AG08395 (cell line): ENCODE measurements at places on chromosomes 13 and 19.
A peak's percentile ranks its signal among the peaks of the same experiment; 100 is the strongest.

- no peak for DNase-seq
These were observed at the start of gene TNFSF11 for GRCh38 chr13:42574011-42574410. Gene TNFSF11 (plus strand): TSS chr13:42574152. CDS start chr13:42574304, 152 bp downstream.

DNA sequence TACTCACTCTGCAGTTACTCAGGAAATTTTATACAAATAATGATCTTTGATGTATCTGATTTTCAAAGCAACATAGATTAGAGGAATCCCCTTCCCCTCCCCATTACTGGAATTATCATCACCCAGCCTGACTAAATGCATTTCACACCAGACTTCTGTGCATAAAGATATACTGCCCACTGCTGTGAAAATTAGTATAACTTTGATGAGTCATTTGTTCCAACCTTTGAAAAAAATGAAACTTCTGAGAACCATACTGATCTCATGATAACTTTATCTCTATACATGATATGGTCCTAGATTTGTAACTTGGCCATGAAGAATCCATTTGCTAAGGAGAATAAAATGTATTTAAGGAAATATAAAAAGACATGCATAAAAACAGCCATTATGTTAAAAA lies 63.9 kb downstream of the GPC6 start:
- DNase-seq = no peak

GRCh38 chr13:50417597-50417996 lies 402.4 kb downstream of the KCNRG start:
- no peak for DNase-seq

DNA sequence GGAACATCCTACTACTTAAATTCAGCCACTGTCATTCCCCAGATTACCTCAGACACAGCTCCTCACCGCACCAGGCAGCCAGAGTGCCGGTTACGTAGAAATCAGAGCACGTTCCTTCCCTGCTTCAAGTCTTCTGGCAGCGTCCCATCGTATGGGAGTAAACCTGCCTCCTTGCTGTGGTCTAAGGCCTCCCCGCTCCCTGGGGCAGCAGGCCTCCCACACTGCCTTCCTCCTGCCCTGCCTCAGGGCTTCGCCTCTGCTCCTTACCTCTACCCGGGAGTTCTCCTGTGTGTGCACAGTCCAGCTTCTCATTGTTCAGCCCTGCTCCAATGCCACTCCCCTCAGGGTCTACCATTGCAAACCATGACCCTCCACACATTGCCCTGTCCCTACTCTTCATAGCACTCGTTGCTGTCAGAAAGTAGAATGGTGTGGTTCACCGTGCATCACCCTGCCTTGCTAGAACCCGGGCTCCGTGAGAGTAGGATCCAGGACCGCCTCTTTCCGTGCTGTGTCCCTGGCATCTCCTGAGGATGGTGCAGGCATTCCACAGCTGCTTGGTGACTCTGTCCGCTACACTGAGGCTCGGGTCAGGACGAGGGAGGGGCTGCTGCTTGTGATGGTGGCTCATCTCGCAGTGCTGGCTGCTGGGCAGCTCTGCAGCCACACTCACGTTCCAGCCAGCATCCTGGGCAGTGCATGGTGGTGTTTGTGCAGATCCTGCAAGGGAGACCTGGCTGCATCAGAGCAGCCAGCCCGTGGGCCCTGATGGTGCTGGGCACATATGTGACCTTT lies 6.9 kb downstream of the POP4 start:
- DNase-seq = no peak

DNA sequence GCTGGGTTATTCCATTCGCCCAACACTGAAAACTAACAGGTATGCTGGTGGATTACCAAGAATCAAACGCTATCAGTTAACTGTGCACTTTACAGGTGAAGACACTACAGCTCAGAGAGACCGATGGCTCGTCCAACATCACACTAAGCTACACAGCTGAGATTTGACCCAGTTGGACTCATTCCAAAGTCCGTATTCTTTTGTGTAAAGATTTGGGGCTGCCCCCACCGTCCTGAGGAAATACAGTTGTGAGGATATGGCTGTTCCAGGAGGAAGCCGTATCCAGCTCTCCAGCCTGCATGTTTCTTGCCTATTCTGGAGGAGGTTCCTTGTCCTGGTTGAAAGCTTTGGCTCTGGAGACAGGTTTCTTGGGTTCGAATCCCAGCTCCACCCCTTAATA lies 4.2 kb downstream of the ZSCAN5A start:
- no peak for DNase-seq

GRCh38 chr19:50520822-50521465 lies 7.2 kb upstream of the ASPDH start:
- no peak for DNase-seq

GRCh38 chr13:20715330-20715712 lies 11.8 kb downstream of the IL17D start:
- no peak for DNase-seq

GRCh38 chr13:42981853-42982252 lies 10.2 kb downstream of the EPSTI1 start:
- DNase-seq = no peak

DNA sequence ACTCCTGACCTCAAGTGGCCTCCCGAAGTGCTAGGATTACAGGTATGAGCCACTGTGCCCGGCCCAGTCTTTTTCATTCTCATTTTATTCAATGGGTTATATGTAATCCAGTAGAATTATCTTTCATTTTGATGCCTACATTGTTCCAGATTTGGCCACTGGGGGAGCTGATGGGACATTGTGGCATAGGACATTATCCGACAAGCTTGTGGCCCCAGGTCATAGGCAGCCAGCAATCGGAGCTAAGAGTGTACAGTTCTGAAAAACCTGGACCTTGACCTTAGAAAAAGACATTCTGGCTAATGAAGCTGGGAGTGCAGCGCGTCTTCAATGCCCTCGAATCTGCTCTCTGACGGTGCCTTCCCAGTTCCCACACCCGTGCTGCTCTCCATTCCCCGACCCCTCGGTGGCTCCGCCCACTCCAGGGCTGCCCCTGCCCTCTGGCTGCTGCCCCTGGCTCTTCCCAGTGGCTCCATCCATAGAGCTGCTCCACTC lies 108.7 kb downstream of the TEX29 start:
- peak; percentile 57 for DNase-seq

DNA sequence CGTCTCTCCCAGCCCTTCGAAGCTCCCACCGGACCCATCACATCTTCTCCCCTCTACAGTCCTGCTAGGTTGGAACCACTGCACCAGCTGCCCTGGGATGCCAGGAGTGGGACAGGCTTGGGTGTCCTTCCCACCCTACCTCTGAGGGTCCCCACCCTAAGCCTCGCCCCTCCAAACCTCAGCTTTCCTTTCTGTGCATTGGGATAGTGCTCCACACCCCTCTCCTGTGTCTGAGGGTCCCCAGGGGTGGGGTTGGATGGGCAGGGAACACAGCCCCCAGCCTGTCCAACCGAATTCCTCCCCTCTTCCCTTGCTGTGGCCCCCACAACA lies 1.9 kb upstream of the BCL3 start:
- DNase-seq = no peak

DNA sequence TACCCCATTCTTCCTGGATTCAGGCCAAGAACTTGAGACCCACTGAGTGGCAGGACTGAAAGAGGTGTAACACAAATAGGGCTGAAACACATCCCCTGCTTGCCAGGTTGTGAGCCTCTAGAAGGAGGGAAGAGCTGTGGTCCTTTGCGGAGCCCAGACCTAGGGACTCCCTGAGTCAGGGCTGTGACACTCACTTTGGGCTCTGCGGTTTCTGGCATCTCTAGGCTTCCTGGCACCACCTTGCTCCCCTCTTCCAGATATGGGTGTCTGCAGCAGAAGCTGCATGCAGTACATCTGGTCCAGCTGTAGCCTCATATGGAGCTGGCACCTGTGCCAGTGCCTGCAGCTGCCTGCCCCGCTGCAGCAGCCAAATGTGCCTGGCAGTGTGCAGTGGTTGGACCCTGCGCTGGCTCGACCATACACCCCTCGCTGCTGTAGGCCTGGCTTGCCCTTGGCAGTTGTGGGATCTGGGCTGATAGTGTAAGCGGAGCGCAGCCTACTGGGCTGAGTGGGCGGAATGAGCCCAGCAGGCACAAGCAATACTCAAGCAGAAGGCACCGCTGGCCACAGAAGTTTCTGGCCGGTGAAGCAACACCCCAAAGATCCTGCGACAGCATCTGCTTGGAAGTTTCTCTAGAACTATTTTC lies 290.4 kb downstream of the SLITRK6 start:
- DNase-seq = no peak

DNA sequence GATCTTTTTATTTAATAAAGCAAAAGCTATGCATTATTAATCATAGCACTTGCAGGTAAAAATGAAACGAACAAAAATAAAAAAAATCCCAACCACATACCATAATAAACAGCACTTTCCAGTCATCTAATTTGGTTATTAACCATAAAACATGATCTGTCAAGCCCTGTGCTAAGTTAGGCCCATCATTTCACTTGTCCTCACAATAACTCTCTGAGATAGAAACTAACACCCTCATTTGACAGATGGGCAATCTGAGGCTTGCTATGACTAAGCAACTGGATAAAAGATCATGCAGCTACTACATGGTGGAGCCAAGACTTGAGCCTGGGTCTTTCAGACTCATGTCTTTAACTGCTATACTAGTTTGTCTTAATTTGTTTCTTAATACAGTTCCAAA lies 21.8 kb downstream of the PROSER1 start:
- DNase-seq = no peak

GRCh38 chr19:49851456-49852259 lies 699 bp downstream of the PTOV1 start:
- no peak for DNase-seq

DNA sequence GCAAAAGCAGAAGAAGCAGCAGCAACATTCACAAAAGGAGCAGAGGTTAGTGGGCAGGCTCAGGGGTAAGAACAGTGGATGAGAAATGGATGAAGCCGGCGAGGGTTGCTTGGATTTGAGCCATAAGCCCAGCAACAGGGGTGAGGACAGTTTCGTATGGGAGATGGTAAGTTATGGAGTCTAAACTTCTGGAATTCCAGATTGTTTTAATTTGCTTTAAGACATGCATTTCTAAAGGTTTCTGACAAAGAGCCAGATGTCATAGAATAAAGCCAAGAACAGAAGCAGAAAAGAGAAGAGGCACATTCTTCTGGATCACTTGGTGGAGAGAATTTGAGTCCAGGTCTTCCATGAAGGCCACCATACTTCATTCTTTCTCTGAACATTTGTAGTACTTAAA lies 76.6 kb downstream of the TNFSF11 start:
- no peak for DNase-seq

GRCh38 chr19:17159466-17160393 lies 55.4 kb upstream of the USE1 start:
- DNase-seq = no peak

GRCh38 chr19:4682417-4683200 lies 12.5 kb upstream of the MYDGF start:
- no peak for DNase-seq

GRCh38 chr13:78228940-78229339 lies 310.3 kb upstream of the EDNRB start:
- no peak for DNase-seq

GRCh38 chr19:2385053-2385721 lies 25.1 kb downstream of the TMPRSS9 start:
- DNase-seq = peak; percentile 80

DNA sequence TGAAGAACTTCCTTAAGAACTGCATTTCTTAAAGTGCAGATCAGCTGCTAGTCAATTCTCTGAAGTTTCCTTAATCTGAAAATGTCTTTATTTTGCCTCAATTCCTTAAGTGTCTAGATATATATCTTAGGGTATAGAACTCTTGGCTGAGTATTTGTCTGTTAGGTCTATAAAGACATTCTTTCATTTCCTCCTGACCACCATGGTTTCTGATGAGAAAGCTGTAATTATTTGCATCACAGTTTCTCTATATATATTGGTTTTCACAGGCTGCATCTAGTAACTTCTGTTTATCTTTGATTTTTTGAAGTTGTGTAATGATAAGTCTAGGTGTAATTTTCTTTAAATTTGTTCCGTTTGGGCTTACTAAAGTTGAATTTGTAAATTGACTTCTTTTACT lies 15.2 kb downstream of the NDFIP2 start:
- no peak for DNase-seq

DNA sequence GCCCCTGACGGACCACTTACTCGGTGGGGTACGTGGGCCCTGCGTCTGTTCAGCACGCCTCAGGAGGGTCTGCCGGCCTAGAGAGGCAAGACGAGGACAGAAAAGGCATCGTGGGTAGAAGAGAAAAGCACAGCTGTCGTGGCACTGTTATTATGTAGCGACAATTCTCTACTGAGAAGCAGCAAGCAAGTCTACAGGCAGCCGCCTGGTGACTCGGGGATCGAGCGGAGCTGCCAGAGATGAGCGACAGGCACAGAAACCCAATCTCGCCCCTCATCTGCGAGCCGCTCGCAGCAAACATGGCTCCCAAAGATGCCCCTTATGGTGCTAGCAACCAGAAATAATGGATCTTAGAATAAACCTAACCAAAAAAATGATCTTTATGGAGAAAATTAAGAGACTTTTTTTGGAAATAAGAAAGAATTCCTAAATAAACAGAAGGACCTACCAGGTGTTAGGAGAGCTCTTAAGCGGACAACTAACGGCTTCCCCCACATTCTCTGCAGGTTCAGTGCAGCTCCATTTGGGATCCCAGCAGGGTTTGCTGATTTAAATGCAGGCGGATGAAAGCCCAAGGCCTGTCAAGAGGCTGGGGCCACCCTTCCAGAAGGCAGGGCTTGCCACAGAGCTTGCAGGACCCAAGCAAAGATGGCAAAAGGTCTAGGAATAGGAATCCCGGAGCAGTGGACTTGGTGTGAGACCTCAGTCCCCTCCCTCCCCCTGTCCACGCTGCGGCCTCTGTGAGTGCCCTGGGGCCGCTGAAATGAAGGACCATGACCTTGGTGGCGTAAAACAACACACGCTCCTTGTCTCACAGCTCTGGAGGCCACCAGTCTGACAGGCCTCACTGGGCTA lies 152.6 kb downstream of the KDM4B start:
- DNase-seq = no peak

DNA sequence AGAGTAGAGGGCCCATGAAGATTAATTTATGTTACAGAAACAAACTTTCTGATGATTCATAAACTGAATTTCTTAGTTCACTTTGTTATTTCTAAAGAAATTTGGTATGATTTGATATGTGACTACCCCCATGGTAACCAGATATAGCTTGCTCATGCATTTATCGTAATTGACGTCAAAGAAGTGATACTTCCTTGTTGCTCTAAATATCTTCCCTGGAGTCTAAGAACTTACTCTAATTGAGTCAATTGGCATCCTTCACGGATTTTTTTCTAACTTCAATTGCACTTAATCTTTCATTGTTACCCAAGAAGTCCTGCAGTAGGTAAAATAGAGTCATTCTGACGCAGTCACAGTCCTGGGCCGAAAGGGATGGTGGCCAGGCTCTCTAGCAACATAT lies 240.9 kb downstream of the GPC5 start:
- no peak for DNase-seq

- no peak for DNase-seq
These were observed 41.6 kb downstream of the ARHGAP35 start for GRCh38 chr19:46902402-46902766.

DNA sequence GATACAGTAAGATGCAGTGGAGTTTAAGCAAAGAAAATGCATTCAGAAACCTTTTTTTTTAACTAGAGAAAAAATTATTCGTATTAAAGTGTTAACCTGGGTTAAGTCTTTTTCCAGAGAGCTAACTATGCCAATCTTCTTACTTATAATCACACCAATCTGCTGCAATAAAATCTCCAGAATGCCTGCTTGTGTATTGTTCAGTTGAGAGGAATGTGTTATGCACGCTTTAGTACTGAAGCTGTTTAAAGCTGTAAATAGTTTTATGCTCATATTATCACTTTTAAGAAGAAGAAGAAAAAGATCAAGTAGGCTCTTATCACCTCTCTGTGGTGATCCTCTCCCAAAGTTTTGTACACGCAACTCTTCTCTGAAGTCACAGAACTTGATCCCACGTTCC lies 528.7 kb downstream of the RFC3 start:
- peak; percentile 19 for DNase-seq
